ENCODE measurements at places on chromosomes 2 and 18.

GRCh38 chr2:202378662-202379358 lies 2.7 kb downstream of the BMPR2 start:
- DNase-seq, result no peak

DNA sequence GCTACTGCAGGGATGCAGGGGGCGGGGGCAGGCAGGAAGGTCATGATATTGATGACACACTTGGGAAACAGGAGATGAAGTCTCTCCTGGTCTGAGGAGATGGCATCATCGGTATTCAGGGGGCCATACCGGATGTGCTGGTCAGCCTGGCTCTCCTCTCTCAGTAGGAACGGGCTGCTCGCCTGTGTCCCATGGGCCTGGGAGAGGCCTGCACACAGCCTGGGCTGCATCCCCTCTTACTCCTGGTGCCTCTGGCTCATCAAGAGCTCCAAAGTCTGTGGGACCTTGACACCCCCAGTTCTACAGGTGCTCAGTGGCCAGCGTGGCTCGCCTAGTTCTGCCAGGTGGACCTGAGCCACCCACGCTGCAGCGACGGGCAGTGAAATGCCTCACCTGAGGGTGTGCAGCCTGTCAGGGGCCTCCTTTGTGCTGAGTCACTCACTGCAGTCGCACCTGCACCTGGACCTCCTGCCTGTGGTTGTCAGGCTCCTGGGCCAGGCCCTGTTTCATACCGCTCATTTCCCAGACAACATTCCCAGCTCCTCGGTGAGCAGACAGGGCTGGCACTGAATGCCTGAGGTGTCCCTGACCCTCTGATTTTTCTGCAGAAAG lies 18.6 kb upstream of the CNDP1 start:
- no peak for DNase-seq

- DNase-seq, result no peak
These were observed 11.7 kb downstream of the TTC32 start for GRCh38 chr2:19890104-19890503.

DNA sequence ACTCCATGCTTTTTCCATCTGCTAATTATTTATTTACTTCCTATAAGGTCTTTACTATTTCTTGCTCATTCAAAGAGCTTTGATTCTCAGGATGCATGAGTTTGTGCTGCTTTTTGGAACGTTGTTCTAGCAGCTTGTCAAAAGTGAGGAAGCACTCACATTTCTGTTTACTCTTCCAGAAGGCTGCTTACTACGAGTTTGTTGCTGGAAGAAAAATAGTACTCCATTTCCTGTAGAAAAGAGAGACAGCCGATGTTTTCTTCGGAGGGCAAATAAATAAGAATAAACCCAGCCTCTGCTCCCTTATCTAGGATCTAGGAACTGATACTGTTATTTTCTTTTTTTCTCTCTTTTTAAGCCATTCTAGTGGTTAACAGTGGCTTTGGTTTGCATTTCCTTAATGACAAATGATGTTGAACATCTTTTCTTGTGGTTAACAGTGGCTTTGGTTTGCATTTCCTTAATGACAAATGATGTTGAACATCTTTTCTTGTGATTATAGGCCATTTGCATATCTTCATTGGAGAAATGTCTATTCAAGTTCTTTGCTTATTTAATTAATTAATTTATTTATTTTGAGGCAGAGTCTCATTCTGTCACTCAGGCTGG lies 20.5 kb downstream of the CYP27A1 start:
- no peak for DNase-seq

GRCh38 chr2:10566018-10566417 lies 117.9 kb upstream of the ODC1 start:
- no peak for DNase-seq

GRCh38 chr2:141820893-141821292 lies 309.9 kb downstream of the LRP1B start:
- DNase-seq, result no peak

DNA sequence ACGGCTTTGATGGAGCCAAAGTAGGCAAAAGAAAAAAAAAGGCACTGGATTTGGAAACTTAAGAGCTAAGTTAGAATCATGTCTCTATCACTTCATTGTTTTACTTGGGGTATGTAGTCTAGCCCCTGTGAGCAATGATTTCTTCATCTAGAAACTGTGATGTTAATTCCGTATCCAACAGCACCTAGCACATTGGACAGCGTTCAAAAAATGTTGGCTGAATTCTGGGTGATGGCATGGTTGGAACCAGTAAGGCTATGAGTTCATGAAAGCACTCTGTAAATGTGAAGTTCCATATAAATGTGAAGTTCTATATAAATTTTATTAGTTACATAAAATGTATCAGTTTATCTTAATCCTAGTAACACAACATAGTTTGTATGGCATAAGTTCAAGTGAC lies 308.5 kb upstream of the HNMT start:
- DNase-seq, result no peak

DNA sequence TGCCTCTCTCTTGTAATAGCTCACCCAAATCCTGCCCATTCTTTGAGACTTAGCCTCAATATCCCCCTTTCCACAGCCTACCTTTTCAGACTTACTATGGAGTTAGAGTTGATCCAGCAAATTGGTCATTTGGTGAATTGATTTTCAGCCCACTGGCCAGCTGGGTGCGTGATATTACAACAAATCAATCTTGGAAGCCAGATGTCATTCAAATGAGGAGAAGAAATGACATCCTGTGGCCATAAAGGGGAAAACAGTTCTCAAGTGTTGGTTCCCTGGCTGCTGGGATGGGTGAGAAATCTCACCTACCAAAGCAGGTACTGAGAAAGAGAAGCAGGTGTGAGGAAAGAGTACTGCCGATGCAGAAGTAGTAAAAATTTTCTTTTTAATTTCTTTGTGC lies 36.7 kb upstream of the FOXI3 start:
- no peak for DNase-seq

- no peak for DNase-seq
These were observed 534.3 kb upstream of the ACVR2A start for GRCh38 chr2:147310335-147311057.

GRCh38 chr2:170523506-170523905 lies 191.6 kb upstream of the SP5 start:
- DNase-seq, result no peak

DNA sequence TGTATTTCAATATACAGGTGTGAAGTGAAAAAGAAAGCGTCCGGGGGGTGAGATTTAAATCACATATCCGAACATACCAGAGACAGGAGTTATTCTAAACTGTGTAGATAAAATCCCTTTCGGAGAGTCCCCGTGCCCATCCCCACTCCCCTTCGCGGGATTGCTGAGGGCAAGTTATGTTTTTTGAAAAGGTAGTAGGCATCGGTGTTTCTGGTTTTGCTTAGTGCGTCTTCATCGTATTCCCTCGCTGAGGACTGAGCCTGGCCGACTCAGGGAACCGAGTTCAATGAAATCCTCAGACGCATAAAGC lies 583.4 kb downstream of the ZEB2 start:
- no peak for DNase-seq

GRCh38 chr2:101478181-101479001 lies 3.5 kb upstream of the RFX8 start:
- no peak for DNase-seq

- no peak for DNase-seq
These were observed 54.6 kb upstream of the TWIST2 start for GRCh38 chr2:238793306-238793705.

DNA sequence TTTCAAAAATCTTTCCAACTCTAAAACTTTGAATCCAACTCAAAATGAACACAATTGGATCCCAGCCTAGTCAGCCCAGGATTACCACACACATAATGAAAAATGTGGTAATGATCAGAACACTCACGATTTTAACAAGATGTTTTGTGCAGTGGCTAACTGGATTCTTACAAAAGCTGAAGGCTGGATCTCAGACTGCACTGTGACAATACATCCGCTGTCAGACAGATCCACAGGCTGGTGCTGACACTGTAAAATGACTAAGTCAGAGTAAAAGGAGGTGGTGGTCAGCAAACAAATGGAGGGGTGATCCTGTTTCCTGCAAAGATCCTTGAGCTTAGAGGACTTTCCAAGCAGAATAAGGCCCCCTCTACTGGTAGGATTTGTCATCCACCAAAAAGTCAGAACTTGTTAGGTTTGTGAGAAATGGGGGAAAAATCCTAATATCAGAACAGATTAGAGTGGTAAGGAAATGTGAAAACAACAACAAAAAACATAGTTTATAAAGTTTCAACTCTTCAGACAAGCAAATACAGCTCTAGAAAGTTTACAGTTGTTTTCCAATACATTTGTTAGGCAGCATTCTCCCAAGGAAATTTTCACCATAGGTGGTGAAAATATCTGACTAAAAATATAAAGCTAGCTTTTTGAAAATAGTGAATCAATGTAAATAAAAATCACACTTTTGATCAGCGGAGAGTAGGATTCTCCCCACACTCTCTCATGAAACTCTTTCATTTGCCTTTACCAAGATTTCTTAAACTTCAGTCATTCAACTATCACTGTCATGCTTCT lies 211.9 kb downstream of the AGPS start:
- no peak for DNase-seq

GRCh38 chr2:190459881-190460280 lies 51.7 kb downstream of the MFSD6 start:
- DNase-seq, result no peak

GRCh38 chr2:145040433-145040832 lies 520.5 kb upstream of the ZEB2 start:
- no peak for DNase-seq

DNA sequence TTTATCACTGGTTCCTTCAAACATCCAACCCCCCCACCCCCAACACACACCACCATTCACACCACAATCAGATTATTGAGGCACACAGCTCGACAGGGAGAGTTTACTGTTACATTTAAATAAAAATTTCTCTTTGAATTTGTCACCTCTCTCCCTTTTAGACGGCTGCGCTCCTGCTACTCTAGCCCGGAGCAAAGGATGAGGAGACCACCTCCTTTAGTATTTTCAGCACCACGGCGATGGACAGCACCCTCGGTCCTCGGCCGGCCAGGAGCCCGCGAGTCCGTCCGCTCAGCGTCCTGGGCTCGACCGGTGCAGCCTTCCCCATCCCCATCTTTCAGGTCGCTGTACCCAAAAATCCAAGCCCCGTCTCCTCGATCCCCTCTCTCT lies 892 bp downstream of the CELF4 start:
- DNase-seq, result no peak

DNA sequence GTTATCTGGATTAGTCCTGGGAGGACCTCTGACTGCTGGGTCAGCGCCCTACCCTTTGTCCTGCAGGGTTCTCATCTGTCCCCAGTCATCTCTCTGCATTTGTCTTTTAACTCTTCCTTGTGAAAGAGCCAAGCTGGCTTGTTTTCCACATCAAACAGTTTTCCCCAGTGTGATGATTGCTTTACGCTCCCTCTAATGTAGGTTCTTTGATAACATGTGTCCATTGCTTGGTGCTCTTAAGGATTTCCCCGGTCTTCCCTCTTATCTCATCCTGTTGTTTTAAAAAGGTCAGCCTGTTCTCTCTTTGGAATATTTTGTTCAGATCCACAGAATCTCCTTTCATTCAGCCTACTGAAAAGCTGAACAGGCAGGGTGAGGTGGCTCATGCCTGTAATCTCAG lies 792.1 kb upstream of the RAB6C start:
- DNase-seq, result no peak

DNA sequence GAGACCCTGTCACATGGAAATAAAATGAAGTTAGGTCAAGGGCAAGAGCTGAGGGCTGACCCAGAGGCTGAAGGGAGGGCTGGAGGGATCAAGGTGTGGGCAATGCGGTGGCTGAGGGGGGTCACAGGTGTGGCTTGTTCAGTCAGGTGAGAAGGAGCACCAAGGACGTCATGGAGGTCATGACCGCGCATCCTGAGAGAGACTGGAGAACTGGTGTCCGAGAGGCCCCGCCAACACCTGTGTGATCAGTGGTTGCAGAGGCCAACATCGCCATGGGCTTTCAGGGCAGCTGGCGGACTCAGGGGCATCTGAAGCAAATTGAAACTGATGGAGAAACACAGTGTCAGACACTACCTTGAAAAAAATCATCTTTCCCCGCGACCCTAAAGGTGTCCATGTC lies 13.0 kb downstream of the TOGARAM2 start:
- DNase-seq, result no peak

DNA sequence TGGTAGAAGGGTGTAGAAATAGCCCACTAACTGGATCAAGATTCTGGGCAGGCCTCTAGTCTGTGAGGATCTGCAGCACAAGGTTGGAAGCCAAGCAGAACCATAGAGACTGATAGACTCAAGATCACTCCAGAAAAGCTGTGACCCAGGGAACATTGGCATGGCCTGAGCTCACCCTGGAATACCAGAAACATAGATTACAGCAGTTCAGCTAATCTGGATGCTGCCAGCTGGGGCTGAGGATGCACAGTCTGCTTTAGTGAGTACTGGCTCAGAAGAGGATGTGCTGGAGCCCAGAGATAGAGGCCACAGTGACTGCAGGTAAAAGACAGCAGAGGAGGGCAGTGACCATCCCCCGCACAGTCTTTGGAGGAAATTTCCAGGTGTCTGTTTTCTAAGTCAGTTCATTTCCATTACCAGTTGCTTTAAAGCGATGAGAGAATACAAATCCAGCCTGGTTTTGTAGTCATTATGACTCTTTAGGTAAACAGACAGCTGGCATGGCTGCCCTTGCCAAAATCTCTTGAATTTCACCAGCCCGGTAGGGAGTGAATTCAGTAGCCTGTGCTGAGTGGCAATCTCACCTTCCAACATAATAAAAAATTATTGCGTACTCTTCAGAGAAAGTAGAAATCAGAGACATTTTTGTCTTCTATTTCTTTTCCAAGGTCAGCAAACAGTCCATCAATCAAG lies 119.2 kb downstream of the ANTXR1 start:
- no peak for DNase-seq

DNA sequence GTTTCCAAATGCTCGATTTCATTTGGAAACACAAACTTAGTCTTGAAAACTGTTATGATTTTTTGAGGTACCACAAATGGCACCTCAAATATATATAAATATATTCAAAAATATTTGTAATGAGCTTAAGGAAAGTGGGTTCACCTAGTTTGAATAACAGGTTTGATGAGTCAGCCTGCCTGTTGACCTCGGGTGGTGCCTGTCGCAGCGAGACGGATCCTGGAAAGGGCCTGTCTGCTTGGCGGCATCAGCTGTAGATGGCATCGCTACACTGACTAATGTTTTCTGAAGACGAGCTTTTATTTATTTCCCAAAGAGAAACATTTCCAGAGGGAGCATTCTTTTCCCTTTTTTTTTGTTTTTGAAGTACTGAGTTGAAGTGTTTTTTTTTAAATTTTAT lies 6.9 kb downstream of the ALLC start:
- no peak for DNase-seq

DNA sequence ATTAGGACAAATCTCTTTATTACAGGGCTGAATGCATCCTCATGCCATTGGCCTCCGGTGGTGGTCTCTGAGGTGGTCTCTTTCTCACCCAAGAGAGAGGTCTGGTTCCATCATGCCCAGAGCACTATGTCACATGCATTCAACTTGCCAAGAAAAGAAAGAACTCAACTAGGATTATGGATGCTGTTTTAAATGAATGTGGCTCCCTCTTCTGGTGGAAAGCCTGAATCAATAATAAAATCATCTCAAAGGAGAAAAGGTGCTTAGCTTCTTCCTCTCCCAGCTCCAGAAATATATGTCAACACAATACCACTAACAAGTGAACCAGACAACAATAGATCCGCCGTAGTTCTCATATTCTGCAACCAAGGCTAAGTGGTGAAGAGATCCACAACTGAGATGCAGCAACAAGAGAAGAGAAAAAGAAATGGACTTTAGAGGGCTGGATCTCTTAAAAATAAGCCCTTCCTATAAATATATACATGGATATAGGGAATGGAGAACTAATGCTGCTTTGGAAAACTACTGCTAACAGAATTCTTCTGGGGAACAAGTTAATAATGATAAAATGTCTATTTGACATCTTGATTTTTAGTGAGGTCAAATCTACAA lies 396.8 kb downstream of the NCKAP5 start:
- DNase-seq, result peak; percentile 5
